ENCODE measurements at places on chromosomes 4 and X.
A peak's percentile ranks its signal among the peaks of the same experiment; 100 is the strongest.

DNA sequence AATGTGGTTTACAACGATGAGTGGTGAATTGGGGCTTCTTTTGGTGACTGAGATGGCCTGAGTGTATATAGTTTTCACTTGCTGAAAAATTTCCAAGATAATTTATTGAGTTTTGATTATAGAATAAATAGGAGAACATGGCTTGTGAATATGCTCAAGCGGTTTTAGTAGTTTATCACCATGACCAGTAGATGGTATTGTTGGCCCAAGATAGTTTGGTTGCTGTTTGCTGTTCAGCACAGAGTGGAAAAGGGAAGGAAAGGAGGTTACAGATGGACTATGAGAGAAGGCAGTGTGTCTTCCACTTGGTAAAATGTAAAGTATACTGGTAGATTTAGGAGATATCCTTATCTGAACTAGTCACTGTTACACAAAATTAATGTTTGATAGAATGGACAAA is 55.8 kb upstream of the POU4F2 start:
- DNase-seq: peak; percentile 7

DNA sequence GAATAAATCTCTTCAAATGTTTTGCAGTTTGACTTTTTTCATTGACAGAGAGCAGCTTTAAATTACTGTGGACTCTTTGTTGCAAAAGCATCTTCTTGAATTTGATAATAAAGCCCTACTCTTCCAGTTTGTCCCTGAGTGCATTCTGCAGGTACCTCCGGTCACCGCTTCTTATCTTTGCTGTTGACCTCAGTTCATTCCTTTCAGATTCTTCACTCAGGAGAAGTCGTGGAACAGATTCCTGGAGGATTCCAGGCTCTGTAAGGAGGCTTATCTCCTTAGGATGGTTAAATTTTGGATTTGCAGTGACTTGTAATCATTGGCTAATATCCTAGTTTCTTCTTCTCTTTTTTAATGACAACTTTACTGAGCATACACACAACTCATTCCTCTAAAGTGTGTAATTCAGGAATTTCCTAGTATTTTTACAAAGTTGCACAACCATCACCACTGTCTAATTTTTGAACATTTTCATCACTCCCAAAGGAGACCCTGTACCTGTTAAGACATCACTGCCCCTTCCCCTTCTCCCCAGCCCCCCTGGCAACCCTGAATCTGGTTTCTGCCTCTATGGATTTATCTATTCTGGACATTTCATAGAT is 22.0 kb downstream of the TBL1X start:
- DNase-seq: peak; percentile 26

DNA sequence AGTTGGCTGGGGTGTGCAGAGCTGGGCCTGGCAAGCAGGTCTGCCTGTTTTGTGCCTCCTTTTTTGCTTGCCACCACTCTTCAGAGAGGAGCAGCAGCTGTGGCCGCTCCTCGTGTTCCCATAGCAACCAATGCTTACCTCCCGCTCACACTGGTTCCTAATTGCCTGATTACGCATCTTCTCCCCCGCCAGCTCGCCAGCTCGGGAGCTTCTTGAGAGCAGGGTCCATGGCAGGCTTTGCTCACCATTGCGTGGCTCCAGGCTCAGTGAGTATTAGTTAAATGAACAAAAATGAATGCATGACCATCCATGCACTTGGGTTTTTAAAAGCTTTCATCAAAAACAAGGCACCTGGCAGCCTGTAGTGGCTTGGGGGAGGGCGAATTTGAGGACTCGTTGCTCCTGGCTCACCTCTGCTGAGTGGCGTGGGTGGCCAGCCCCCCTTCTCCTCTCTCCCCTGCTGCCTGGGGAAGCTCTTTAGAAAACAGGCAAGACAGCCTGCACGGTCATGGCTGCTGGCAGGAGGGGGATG is 14.2 kb upstream of the PJA1 start:
- no peak for DNase-seq

DNA sequence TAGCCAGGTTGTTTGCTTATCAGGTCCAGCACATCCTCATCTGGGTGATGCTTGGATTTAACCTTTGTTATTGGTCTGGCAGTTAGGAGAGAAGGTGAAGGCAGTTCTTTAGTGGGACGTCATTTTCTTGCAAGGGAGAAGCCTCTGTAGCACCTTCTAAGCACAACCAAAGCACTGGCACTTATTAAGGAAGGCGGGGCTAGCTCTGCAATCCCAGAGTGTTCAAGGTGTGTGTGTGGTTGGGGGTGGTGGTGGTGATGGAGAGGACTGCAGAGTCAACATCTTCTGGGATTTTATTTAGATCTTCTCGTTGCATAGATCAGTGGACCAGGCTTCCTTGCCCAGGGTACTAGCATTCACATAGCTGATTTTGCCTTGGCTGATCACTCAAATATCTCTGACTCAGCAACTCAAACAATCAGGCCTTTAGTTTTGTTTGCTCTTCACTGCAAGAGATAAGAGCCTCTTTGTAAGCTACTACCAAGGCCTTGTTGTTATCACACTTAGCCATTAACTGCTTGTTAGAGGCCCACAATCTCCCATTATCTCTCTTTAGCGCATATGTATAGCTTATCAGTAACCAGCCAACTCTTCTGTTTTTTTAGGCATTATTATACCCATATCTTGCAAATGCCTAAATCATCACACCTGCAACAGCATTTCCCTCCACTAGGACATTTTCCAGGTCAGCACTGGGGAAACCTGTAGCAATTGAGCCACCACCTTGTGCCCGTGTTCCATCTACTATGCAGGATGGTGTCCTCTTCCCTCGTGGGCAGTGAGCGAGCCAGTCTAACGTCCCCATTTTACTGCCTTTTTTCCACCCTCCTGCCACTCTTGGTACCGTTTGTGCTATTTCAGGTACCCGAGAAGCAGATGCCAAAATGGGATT is 36.5 kb upstream of the LINC00632 start:
- DNase-seq: no peak

DNA sequence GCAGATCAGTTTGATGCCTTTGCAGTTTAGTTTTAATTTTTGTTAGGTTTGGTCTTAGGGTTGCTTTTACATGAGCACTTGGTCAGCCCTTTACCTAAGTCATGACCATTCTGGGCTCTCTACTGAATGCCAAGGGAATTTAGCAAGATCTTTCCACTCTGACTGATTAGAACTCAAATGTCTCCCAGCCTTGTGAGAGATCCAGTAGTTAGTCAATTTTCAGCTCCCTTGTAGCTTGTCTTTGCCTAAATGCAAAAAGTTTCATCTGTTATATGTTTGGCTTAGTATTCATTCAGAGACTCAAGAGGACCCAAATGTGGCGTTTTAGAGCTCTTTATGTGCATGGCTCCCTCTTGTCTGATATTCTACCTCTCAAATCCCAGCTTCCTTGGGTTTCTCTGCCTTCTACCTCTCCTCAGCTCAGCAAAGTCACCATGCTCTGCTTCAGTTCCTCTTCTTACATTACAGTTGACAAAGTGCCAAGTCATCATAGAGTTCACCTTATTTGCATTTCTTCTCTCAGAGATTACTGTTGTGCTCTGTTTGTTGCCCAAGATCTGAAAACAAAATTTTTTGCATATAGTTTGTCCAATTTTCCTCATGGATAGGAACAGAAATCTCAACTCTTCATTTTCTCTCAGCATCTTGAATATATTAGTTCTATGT is 17.5 kb upstream of the JAKMIP1 start:
- DNase-seq: no peak

DNA sequence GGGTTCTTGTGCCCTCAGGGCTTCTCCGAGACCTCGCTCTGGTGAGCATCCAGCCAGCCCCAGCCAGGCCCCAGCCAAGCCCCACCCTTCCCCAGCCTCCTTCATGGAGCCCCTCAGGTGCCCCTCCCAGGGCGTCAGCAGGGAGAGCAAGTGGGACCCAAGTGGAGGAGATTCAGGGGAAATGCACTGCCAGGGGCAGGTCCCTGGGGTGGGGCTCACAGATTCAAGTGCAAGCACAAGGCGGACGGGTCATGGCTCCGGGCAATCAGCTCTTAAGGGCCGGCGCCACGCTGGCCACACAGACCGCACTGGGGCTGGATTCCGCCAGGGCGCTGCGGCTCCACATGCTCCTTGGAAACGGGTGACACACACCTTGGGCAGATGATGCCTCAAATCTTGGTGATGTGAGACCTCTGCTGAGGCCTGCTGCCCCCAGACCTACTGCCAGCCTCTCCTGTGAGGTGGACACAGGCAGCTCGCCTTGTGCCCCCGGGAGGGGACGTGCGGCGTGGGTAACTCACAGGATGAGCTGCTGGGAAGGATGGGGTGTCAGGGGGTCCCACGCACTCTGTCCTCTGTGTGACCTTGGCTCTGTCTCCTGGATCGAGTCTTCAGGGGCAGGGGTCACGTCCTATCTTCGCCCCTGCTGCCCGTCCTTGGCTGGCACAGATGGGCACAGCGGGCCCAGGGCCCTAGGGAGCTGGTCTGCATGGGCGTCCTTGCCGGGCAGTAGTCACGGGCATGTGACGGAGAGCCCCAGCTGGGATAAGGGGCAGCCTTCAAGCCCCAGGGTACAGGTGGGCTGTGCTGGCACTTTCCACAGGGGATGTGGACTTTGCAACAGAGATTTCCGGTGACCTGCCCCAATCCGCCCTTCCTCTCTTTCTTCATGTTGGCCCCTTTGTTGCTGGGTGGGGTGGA is 17.1 kb downstream of the NAT8L start:
- no peak for DNase-seq

- DNase-seq: no peak
These were observed 33.6 kb downstream of the BCOR start for GRCh38 chrX:40064055-40064597.

- peak; percentile 83 for DNase-seq
These were observed 882.6 kb downstream of the TRIML1 start for GRCh38 chr4:189021831-189022230.

- no peak for DNase-seq
These were observed 977 bp upstream of the RBBP7 start for GRCh38 chrX:16870862-16871815.

DNA sequence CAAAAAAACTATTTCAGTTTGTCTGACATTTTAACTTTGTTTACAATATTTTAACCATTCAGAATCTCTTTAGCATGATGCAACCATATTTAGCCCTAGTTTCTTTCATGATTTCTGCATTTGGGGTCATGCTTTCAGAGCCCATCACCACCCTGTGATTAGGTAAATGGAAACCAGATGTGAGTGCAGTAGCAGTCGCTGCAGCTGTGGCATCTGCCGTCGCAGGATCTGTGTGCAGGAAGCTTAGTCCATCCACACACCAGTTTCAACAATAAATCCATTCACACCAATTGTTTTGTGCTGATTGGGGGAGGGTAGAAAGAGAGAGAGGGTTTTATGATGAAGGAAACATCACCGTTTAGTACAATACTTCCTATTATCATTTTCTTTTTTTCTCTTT is 130.5 kb downstream of the CPEB2 start:
- no peak for DNase-seq

GRCh38 chrX:150692831-150693724 is at the start of gene MTMR1:
TSS of gene MTMR1 (plus strand) at chrX:150693396. CDS start at chrX:150693531, 135 bp downstream.
- DNase-seq: peak; percentile 12

DNA sequence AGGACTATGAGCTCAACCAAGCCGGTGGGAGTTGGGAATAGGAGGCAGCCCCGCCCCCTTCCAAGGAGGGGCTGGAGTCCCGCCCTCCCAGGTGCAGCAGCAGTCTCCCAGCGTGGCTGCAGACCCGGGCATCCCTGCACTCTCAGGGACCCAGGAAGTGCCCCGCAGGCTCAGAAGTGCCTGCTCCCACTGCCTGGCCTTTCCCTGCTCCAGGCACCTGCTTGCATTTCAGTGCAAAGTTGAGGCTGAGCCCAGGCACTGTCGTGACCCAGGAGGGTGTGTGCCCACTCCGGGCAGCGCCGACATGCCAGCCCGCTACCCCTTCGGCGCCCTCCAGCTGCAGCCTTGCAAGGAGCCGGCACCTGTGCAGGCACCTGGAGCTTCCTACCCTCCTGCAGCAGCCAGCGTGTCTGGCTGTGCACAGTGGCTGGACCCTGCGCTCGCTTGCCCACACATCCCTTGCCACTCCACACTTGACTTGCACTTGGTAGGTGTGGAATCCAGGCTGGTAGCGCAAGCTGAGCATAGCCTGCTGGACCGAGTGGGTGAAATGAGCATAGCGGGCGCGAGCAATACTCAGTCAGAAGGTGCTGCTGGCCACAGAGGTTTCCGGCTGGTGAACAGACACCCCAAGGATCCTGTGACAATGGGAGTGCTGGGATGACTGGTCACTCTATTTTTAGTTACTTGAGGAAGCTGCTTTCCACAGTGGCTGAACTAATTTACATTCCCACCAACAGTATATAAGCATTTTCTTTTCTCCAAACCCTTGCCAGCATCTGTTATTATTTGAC is 236.3 kb downstream of the PCDH10 start:
- DNase-seq: no peak

GRCh38 chrX:108148524-108148923 is 56.9 kb downstream of the ATG4A start:
- DNase-seq: no peak

GRCh38 chr4:185524888-185525863 is 10.1 kb downstream of the PDLIM3 start:
- DNase-seq: no peak

GRCh38 chrX:132443196-132444135 is 45.4 kb downstream of the MBNL3 start:
- DNase-seq: no peak

DNA sequence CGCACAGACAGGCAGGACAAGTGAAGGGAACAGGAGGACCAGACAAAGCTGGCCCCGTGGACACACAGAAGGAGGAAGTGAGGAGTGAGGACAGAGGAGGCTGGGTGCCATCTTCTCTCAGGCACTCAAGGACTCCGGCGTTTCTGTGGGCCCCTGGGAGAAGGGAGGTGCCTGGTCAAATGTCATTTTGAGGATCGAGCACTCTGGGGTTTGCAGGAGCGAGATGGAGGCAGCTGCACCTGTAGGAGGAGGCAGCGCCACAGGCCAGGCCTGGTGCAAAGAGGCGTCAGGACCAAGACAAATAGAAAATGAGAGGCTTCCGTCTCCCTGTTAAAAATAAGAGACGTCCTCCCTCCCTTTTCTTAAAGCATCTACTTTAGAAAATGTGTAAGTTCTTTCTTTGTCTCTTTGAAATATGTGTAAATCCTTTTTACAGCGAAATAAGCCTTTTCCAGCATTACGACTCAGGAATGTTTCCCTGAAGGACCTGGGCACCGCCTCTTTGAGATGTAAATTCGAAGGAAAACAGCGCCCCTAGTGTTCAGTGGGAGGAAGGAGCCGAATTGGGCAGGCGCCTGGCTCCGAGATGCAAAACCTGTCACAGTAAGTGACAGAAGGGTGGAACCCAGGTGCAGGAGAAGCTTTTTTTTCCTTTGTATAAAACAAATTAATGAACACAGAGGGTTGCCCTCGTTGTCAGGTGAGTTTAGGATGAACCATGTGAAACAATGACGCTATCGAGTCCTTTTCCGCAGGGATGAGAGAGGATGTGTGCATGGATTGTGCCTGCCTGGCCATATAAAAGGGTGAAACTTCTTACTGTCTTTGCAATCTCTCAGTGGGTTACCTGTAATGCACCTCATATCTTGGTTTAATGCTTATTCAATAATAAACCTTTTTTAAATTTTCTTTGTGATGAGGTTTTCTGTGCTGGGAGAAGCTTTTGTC is 1.4 kb upstream of the C4orf50 start:
- DNase-seq: peak; percentile 39

- DNase-seq: peak; percentile 61
These were observed 240.1 kb downstream of the FRAS1 start for GRCh38 chr4:78297116-78297800.

- DNase-seq: no peak
These were observed 47.4 kb downstream of the NALF2 start for GRCh38 chrX:69551421-69552009.
